ENCODE measurements at places on chromosomes 5 and 9.

DNA sequence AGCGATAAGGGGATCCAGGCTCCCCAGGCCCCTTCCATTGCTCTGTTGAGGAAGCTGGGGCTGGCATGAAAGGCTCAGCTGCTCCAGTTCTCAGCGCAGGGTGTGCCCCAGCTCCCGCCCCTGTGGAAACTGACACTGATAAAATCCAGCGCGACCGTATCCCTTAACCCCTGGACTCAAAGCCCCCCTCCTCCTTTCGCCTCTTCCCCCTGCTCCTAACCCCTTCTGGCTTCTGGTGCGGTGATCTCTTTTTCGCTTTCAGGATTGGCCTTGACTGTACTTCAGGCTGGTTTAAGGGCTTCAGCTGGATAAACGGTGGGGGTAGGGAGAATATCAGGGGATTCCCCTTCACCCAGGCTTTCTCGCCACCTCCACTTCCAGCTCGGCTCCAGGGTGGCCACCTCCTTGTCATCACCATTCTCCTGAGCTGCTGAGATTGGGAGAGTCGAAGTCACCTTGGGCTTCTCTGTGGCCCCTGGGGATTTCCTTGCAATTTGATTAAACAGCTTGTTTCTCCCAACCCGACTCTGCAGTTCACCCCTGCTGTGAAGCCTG lies 843 bp downstream of the BSPRY start:
- peak; percentile 39 for DNase-seq

DNA sequence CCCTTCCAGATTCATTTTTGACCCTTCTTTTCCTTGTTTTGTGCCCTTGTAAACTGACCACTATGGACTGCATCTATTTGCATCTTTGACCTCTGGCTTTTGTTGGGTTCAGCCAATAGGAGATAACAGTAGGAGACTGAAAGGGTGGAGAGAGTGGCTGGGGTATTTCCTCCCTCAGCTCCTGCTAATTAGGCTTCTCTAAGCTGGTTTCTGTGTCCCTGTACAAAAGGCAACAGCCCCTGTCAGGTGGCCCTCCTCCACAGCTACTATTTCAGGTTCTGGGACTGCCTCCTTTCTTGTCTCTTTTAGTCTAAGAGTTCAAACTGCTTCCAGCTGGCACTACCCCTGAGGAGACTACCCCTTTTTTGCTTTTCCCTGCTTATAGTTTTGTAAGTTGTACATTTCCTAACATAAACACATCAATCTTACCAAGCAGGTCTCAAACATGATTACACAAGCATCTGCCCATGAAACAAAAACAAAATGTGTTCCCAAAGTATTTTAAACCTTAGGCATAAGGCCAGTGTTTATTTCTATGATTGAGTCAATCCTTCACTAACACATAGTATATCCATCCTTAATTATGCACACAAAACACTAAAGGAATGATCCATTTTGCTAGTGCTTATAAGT lies 262.0 kb upstream of the TRPM3 start:
- no peak for DNase-seq

GRCh38 chr5:77545285-77545684 lies 53.2 kb upstream of the WDR41 start:
- DNase-seq = no peak

GRCh38 chr9:131743096-131743495 lies 3.2 kb upstream of the RAPGEF1 start:
- no peak for DNase-seq

DNA sequence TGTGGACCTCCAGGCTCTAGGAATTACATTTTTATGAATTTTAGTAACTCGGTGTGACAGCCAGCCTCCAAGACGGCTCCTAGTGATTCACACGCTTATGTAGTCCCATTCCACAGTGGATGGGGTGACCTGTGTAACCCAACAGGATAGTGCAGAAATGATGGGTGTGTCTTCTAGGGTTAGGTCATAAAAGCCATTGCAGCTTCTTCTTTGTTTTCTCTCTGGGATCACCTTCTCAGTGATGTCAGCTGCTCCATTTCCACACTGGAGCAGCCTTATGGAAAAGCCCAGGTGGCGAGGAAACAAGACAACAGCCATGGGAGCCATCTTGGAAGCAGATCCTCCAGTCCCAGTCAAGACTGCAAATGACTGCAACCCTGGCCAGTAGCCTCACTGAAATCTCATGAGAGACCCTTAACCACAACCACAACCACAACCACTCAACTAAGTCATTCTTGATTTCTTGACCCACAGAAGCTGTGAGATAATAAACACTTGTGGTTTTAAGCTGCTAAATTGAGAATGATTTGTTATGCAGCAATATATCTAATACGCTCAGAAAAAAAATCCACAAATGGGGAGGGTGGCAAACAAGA lies 5.1 kb upstream of the GNPDA1 start:
- peak; percentile 61 for DNase-seq

- DNase-seq = no peak
These were observed 115.9 kb downstream of the ADAMTS2 start for GRCh38 chr5:179229331-179229831.

- no peak for DNase-seq
These were observed 16.7 kb downstream of the FAM193B start for GRCh38 chr5:177537389-177538361.

DNA sequence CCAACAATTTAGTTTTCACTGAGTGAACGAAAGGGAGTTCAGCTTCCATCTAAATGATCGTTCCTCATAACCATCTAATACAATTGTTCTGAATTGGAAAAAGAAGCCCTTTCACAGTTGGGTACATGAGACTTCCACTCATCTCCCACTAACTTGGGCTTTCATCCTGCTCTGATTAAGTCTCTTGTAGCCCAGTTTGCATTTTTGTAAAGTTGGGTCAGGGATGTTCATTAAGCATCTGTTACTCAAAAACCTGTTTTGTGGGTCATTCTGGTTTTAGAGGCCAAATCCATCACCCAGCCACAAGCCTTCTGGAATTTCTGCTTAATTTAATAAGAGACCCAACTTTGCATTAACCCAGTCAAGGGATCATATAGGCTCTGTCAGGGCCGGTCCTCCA lies 385.3 kb downstream of the BNC2 start:
- DNase-seq = no peak
